ENCODE measurements at places on chromosomes 1 and 21.

DNA sequence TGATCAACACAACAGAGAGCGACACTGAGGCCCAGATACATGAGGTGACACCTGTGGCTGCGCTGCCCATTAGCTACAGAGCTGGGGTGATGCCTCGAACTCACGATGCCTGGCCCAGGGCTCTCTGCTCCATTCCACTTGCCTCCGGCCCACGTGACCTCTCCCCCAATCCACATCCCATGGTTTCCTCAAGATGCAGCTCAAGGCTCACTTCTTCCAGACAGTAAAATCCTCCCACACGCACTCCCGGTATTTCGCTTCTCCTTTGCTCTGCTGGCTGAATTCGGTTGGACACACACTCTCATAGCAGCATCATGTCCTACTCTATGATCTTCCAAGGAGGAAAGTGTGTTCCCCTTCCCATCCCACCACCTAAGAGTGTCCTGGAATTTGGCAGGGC, 672.5 kb downstream of the KIF26B start:
- no peak overlapping the region for H3K27ac ChIP-seq
- H3K36me3 ChIP-seq: peaks cover 6% of the 10 kb centered on the region
- no peaks in the 10 kb centered on the region for H3K4me1 ChIP-seq
- H3K4me3 ChIP-seq: no peak overlapping the region
- H3K27me3 ChIP-seq: no peaks in the 10 kb centered on the region

DNA sequence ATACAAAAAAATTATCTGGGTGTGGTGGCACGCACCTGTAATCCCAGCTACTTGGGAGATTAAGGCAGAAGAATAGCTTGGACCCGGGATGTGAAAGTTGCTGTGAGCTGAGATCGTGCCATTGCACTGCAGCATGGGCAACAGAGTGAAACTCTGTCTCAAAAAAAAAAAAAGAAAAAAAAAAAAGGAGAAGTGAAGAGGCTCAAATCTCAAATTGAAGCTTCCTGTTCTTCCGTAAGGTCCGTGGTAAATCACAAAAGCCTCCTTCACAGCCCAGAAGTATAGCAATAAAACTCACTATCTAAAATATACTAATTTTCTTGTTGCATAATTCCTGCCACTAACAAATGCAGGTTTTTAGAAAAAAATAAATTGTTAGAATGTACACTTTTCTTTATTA, 498.2 kb upstream of the BRINP3 start:
- H3K4me3 ChIP-seq: no peak overlapping the region
- no peaks in the 10 kb centered on the region for H3K4me1 ChIP-seq
- no peak for DNase-seq
- no peaks in the 10 kb centered on the region for H3K27me3 ChIP-seq
- no peak overlapping the region for H3K27ac ChIP-seq
- no peaks in the 10 kb centered on the region for H3K36me3 ChIP-seq

- no peak for DNase-seq
- H3K36me3 ChIP-seq: peaks cover 29% of the 10 kb centered on the region
- peaks cover 3% of the 10 kb centered on the region for H3K4me1 ChIP-seq
Measured at GRCh38 chr1:45508295-45509151, 8.4 kb downstream of the MMACHC start.

DNA sequence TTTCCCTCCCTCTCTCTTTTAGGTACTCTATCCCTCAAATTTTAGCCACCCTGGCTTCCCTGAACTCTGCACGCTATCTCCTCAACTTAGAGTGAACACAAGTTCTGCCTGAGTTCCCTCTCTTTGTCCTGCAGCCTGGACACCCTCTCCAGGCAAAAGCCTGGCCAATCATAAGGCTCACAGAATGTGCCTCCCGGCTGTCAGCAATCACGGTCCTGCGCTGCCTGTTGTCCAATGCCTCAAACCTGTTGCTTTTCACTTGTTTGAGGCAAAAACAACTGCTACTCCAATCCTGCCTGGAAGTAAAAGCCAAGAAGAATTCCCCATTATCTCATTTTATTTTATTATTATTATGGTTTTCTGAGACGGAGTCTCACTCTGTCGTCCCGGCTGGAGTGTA, 66.1 kb downstream of the LGR6 start:
- peaks cover 2% of the 10 kb centered on the region for H3K4me1 ChIP-seq
- no peak overlapping the region for H3K27ac ChIP-seq
- no peaks in the 10 kb centered on the region for H3K36me3 ChIP-seq
- no peak for DNase-seq
- no peak overlapping the region for H3K4me3 ChIP-seq
- peaks cover 41% of the 10 kb centered on the region for H3K27me3 ChIP-seq
